ENCODE measurements at places on chromosomes 11 and 22.

- no peak for DNase-seq
Measured at GRCh38 chr11:113045146-113045545, 83.9 kb downstream of the NCAM1 start.

- DNase-seq = no peak
Measured at GRCh38 chr11:73388265-73389133, 12.3 kb downstream of the RELT start.

- DNase-seq = no peak
Measured at GRCh38 chr11:2807801-2808241, 77.8 kb downstream of the CDKN1C start.

- DNase-seq = no peak
Measured at GRCh38 chr11:65487467-65488272, 11.2 kb upstream of the MALAT1 start.

DNA sequence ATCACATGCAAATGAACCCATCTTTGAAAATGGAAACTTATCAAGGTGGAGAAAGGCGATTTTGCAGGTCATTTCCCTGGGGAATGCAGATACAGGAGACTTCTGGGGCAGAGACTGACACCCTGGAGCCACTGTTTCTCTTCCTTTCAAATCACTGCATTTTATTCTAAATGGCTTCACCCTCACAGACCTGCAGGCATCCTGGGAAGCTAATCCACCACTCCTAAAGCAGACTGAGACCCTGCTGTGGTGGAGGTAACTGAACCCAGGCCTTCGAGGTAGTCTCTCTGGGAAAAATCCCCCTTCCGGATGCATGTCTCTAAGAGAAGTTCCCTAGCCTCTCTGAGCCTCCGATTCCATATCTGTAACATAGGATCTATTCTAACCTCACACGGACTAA lies 20.9 kb upstream of the CSNK2A3 start:
- no peak for DNase-seq

DNA sequence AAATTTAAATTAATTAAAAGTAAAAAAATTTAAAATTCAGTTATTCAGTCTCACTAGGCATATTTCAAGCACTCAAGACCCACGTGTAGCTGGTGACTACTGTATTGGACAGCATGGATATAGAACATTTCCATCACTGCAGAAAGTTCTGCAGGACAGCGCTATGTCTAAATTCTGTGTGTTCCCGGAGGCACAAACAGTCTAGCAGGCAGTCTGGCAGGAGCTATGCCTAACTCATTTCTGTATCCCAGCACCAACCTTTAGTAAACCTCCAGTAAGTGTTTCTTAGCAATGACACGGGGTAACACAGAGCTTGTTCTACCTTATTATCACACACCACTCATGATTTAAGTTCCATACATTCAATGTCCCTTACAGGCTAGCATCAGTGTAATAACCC lies 48.5 kb downstream of the FAM168A start:
- DNase-seq = no peak
